ENCODE measurements at places on chromosomes 7 and 10.
A peak's percentile ranks its signal among the peaks of the same experiment; 100 is the strongest.

DNA sequence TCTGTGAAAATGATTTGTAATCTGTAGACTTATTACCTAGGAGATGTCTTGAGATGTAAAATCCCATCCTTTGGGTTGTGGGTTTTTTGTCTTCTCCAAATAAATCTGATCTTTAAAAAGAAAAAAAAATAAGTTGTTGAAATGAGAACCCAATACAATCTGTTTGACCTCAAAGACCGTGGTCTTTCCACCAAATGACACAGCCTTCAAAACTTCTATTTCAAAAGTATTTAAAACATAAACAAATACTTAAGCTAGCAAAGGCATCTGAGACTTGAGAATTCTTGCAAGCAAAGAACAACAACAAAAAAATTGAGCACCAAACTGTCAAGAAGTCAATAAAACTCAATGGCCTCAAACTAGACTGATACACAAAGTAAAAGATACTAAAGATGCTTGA is 67.9 kb upstream of the HECW1 start:
- H3K4me1 ChIP-seq: no peaks in the 10 kb centered on the region
- H3K27me3 ChIP-seq: 0 out of 2 replicates have a peak, but pooled peaks cover 3% of the 10 kb centered on the region
- no peak overlapping the region for H3K27ac ChIP-seq
- no peaks in the 10 kb centered on the region for H3K36me3 ChIP-seq
- DNase-seq: no peak
- no peak overlapping the region for H3K4me3 ChIP-seq

DNA sequence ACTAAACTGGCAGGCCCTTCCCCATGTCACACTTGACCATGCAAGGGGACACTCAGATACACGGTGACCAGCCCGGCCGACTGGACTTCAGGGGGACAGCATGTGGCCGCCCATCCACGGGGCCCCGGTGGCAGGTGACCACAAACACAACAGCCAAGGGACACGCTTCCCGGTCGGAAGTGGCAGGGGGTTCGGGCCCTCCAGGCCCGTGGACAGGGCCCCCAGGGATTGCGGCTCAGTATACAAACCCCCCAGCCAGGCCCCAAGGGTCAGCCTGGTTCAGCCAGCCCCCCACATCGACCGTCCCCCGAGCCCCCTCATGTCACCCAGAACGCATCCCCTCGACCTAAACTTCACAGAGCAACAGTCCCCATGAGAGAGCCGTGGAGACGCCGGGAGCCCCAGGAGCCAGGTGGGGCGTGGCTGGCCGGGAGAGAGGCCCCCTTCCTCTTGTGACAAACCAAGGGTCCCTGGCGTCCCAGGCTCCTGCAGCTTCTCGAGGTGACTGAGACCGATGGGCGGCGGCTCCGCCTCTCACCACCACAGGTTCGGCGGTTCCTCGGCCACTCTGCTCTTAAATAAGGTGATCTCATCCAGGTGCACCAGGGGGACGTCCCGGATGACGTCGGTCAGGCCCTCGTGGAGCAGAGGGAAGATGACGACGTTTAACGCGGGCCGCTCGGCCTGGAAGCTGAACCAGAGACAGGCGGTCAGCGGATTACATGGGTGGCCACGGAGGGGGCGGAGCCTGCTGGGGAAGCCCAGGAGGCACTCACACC is 57.8 kb upstream of the TNRC18 start:
- no peaks in the 10 kb centered on the region for H3K36me3 ChIP-seq
- H3K4me3 ChIP-seq: no peak overlapping the region
- DNase-seq: no peak
- H3K27me3 ChIP-seq: no peaks in the 10 kb centered on the region
- H3K27ac ChIP-seq: no peak overlapping the region

DNA sequence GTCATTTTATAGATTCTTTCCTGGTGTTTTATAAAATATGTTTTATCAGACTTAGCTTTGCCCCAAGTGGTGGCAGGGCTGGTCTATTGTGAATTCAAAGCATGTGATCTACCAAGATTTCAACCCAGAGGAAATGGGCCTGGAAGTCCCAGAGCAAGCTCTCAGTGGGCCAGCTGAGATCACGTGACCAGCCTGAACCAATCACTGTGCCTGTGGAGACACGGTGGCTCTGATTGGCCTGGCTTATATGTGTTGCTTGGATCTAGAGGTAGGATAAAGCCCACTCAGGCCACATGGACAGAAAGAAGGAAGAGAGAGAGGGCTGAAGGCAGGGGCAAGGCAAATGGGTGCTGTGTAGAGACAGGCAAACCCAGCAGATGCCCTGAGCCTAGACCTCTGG is 65.5 kb upstream of the GATA3 start:
- H3K27me3 ChIP-seq: no peaks in the 10 kb centered on the region
- no peak for DNase-seq
- no peak overlapping the region for H3K27ac ChIP-seq
- H3K4me1 ChIP-seq: no peaks in the 10 kb centered on the region

DNA sequence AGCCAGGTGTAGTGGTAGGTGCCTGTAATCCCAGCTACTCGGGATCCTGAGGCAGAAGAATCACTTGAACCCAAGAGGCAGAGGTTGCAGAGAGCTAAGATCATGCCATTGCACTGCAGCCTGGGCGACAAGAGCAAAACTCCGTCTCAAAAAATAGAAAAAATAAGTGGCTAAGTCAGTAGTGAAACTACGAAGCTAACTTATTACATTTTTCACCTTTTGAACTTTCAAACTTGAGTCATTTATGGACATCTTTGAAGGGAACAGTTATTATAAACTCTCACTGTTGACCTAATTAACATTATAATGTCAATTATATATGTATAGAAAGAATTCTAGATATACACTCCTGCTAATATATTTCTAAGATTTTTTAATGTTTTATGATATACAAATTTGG is 541.5 kb upstream of the C7orf33 start:
- no peaks in the 10 kb centered on the region for H3K4me1 ChIP-seq
- H3K4me3 ChIP-seq: no peak overlapping the region
- no peak overlapping the region for H3K27ac ChIP-seq
- DNase-seq: no peak
- no peaks in the 10 kb centered on the region for H3K36me3 ChIP-seq
- H3K27me3 ChIP-seq: no peaks in the 10 kb centered on the region

DNA sequence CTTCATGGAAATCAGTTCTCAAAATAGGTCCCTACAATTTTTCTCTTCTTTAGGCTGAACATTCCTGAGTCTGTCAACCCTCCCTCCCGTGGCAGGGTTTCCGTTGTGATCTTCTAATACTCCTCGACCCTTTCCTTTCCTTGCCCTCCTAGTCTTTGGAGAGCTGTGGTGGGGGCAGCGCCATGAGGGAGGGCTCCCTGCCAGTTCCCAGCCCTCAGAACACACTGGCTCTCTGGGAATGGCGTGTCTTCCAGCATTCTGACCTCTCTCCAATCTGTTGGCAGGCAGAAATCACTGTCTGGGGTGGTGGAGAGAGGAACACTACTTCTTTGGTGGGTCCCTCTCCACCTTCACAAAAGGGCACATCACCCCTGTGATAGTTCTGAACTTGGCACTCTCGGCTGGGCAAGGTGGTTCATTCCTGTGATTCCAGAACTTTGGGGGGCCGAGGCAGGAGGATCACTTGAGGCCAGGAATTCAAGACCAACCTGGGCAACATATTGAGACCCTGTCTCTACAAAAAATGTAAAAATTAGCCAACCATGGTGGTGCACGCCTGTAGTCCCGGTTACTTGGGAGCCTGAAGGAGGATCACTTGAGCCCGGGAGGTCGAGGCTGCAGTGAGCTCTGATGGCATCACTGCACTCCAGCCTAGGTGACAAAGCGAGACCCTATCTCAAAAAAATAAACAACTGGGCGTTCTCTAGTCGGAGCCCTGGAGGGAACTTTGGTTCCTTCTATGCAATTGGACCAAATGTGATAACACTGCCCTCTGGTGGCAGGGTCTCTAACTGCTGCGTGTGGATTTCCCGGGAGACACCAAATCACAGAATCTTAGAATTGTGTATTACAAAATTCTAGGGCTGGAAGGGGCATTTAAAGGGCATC is 13.1 kb upstream of the ARPC1A start:
- DNase-seq: peak; percentile 60
- H3K27ac ChIP-seq: peak overlapping the region; percentile 44
- no peak overlapping the region for H3K4me3 ChIP-seq
- H3K4me1 ChIP-seq: peaks cover 6% of the 10 kb centered on the region
- H3K27me3 ChIP-seq: no peaks in the 10 kb centered on the region
- no peaks in the 10 kb centered on the region for H3K36me3 ChIP-seq

GRCh38 chr7:196283-196682 is 3.9 kb downstream of the FAM20C start:
- H3K4me3 ChIP-seq: no peak overlapping the region
- H3K27me3 ChIP-seq: no peaks in the 10 kb centered on the region
- peaks cover 2% of the 10 kb centered on the region for H3K36me3 ChIP-seq
- H3K27ac ChIP-seq: no peak overlapping the region
- DNase-seq: no peak
- peaks cover 14% of the 10 kb centered on the region for H3K4me1 ChIP-seq

DNA sequence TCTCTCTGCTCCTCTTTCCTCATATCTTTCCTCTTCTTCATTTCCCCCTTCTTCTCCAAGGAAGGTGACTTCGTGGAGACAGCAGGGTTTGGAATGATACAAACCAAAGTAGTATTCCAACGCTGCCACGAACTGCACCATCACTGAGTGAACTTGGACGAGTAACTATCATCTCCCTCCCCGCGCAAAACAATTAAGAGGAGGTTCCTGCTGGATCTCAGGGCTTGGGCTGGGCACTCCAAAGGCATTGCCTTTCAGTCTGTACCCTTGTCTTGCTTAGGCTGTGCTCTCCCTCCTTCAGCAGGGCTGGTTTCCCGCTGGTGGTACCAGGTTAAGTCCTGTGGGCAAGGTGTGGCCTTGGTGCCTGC is 790 bp upstream of the PITX3 start:
- peaks cover 5% of the 10 kb centered on the region for H3K36me3 ChIP-seq
- H3K27ac ChIP-seq: peak overlapping the region; percentile 64
- H3K27me3 ChIP-seq: no peaks in the 10 kb centered on the region
- H3K4me3 ChIP-seq: peak overlapping the region; percentile 84
- H3K4me1 ChIP-seq: peaks cover 21% of the 10 kb centered on the region
- no peak for DNase-seq

DNA sequence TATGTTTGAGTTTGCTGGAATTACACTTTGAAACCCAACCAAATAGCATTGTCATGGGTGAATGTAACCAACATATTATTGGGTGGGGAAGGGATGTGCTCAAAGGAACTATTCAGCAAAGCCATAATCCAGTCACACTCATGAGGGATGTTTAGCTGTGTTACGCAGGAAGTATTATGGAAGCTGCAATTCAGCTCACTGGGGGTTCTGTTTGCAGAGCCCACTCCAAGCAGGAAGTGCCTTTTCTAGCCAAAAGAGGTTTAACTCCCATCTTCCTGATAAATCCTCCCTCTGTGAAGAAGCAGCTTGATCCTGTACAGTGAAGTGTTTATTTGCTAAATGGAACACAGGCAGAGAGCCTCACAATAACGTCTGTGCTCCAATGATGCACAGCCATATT is 172.5 kb downstream of the GLI3 start:
- no peak overlapping the region for H3K27ac ChIP-seq
- no peaks in the 10 kb centered on the region for H3K4me1 ChIP-seq
- no peaks in the 10 kb centered on the region for H3K27me3 ChIP-seq
- no peak for DNase-seq
- H3K4me3 ChIP-seq: no peak overlapping the region

GRCh38 chr7:26479581-26479980 is 187.9 kb downstream of the SNX10 start:
- H3K27ac ChIP-seq: no peak overlapping the region
- no peak for DNase-seq
- H3K27me3 ChIP-seq: no peaks in the 10 kb centered on the region
- H3K4me1 ChIP-seq: no peaks in the 10 kb centered on the region
- no peak overlapping the region for H3K4me3 ChIP-seq

DNA sequence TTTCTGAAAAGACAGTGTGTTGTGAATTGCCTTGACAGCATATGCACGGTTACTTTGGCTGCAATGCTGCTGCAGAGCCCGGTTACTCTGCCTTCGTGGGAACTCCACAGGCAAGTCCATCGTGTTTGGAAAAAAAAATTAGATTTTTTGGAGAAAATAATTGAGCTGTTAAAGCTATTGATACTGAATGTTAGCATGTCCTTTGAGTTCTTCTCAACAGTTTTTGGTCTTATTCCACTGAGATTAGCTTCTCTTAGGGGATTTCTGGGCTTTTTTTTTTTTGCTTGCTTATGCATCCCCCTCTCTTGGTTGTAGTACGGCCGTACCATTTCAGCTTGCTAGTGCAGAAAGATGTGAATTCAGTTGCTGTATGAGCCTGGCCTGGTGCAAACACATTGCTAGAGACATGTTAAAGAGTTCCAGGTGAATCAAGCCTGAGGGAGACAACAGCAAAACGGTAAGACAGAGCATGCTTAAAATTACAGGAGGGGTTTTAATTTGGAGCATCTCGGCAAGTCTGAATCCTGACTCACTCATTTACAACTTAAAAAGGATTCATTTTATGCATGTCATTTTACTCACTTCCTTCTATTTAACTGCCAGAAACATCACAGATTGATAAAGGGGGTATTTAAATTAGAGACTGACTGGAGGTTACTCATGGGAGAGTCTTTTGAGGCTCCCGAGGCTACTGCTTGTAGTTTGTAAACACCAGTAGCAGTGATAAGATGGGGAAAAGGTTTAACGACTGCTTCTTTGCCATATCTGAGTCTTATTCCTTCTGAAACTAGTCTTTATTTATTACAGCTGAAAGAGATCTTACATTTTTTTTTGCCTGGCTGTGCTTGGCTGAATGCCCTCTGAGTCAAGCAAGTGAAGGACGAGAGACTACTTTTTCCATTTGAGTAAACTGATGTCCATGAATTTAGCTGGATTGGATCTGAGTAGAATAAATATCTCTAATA is 113.7 kb downstream of the CDK14 start:
- DNase-seq: no peak
- H3K27me3 ChIP-seq: no peaks in the 10 kb centered on the region
- no peak overlapping the region for H3K4me3 ChIP-seq
- no peaks in the 10 kb centered on the region for H3K36me3 ChIP-seq
- H3K4me1 ChIP-seq: no peaks in the 10 kb centered on the region
- no peak overlapping the region for H3K27ac ChIP-seq

DNA sequence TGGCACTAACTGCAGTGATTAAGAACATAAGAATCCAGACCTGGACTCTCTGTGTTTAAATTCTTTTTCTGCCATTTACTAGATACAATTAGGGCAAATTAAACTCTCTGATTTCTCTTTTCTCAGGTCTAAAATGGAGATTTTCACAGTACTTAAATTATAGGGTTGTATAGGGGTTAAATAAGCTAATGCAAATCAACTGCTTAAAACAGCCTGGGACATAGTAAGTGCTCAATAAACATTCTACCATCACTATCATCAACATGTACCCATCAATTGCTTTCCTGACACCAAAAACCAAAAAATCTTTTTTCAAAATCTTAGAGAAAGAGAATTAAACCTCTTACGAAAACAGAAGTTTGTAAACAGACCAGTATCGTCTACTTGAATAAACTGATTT is 4.5 kb downstream of the ZNF800 start:
- no peaks in the 10 kb centered on the region for H3K27me3 ChIP-seq
- no peak overlapping the region for H3K4me3 ChIP-seq
- peaks cover 61% of the 10 kb centered on the region for H3K36me3 ChIP-seq
- no peak overlapping the region for H3K27ac ChIP-seq
- DNase-seq: no peak
- H3K4me1 ChIP-seq: peaks cover 13% of the 10 kb centered on the region

GRCh38 chr10:76318211-76318610 is 886.8 kb downstream of the LRMDA start:
- no peaks in the 10 kb centered on the region for H3K36me3 ChIP-seq
- H3K27me3 ChIP-seq: peaks cover 4% of the 10 kb centered on the region
- no peaks in the 10 kb centered on the region for H3K4me1 ChIP-seq
- H3K4me3 ChIP-seq: no peak overlapping the region
- H3K27ac ChIP-seq: no peak overlapping the region

- H3K4me1 ChIP-seq: no peaks in the 10 kb centered on the region
- no peaks in the 10 kb centered on the region for H3K27me3 ChIP-seq
- no peak for DNase-seq
- no peaks in the 10 kb centered on the region for H3K36me3 ChIP-seq
- no peak overlapping the region for H3K27ac ChIP-seq
- H3K4me3 ChIP-seq: no peak overlapping the region
These were observed 101.6 kb downstream of the HECTD2 start for GRCh38 chr10:91511549-91512330.

All from Panc1 (cell line).